ENCODE measurements at places on chromosomes 7 and 10. TPM values are rescaled to one million over a fixed set of nuclear protein-coding genes. Genes with fewer than 3 reads are reported as not detected.

ANKRD2 gene
- total RNA-seq = not detected

OR2AE1 gene
- not detected for total RNA-seq

CFAP43 gene
- not detected for total RNA-seq

ITIH5 gene
- total RNA-seq = not detected

AIFM2 gene
- 7.1 TPM for total RNA-seq

SLC16A9 gene
- not detected for total RNA-seq

EPO gene
- not detected for total RNA-seq

SAP25 gene
- not detected for total RNA-seq

C7orf33 gene
- total RNA-seq = not detected

TDRD1 gene
- total RNA-seq = not detected

OPN1SW gene
- total RNA-seq = not detected

ARHGAP22 gene
- 44.4 TPM for total RNA-seq

MARVELD1 gene
- 66.3 TPM for total RNA-seq

RGR gene
- total RNA-seq = not detected

GRCh38 chr7:78017591-78018100, 219.1 kb downstream of the PHTF2 start:
- DNase-seq = no peak

GRCh38 chr7:134571746-134572461, 23.0 kb downstream of the AKR1B15 start:
- no peak for DNase-seq

- DNase-seq = no peak
Observed at GRCh38 chr10:108443636-108444035, 1279.1 kb upstream of the SORCS1 start.

- DNase-seq = peak; percentile 28
Observed at GRCh38 chr7:83457022-83457892, 191.7 kb downstream of the SEMA3E start.

DNA sequence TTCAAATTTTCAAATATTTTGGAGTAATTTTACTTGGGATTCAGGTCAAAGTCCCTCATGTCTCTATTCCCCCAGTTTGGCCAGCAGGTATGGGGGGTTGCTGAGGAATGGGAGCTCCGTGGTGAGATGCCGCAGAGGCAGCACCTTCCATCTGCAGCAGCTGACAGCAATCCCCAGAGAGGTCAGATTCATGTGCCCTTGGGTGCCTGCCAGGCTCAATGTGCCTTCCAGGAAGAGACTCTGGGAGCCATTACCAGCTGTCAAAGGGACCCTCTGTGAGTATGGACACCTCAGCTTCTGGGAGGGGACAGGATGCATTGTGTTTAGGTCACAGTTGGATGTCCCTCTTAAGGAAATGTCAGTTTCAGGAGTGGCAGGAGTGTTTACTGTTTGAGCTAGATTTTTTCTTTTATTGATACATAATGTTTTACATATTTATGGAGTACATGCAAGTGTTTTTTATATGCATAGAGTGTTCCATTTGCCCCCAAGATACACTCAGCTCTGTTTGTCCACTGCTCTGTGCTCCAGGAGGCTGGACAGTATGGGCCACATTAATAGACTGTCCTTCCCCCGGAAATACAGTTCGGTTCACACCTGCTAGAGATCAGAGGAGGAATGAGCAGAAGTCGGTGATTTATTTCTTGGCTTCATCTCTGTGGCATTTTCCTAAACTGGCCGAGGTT, 75.3 kb upstream of the GRB10 start:
- DNase-seq = no peak

DNA sequence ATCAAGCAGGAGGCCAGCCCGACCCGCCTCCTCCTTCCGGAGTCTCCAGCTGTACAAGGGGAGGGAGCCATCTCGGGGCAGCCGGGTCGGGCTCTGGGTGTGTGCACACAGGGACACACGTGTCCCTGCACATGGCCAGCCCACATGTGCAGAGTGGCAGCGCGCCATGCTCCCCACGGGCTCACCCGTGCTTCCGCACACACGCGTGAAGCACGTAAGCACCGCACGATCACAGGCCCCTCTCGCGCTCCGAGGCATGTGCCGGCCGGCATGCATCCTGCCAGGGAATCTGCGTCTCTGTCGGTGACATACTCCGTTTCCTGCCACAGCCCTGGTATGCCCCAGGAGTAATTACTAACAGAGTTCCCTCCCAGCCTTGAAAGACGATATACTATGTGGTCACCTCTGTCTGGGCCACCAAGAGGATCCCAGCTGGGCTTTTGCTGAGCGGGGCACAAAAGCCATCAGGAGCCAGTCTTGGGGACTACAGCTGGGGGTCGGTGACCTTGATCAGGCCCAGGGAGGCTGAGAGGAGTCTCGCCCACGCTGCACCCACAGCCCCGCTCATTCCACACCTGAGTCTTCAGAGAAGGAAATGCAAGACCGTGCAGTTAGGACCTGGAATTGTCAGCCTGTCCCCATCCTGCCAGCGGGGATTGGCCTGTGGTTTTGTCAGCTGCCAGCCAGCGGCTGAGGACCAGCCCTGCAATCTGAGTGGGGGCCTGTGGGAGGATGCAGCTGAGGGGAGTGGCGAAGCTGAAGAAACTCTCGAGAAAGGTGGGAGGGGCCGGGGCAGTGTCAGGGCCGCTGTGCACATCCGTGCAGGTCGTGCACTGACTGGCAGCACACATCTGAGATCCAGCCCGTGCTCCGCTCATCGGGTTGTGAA, 11.0 kb upstream of the LFNG start:
- peak; percentile 92 for DNase-seq

- DNase-seq = no peak
Observed at GRCh38 chr7:130141884-130142653, 63.1 kb downstream of the TMEM209 start.

DNA sequence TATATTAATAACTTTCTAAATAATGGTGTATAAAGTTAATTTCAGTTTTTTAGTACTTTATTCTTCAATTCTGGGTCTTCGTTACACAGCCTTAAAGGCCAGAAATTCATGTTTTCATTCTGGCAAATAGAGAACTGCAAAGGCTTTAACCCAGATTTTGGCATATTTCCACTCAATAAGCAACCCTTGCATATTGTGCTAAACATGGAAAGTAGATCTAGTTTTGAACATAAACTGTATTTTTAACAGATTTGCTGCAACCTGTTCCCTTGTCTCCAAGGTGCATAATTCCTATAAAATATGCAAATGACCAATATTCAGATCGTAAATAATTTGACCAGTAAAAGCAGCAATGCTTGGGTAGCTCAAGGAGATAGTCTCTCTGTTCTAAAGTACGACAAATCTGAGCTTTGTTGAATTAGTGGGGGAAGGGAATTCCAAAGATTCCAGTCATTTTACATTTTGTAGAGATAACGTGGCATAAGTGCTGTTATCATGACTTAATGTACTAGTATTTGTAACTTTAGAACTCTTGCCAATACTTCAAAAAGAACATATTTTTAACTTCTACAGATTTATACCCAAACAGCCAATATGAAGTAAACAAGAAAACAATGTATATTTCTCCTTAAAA, 46.4 kb upstream of the RSBN1L start:
- peak; percentile 33 for DNase-seq

DNA sequence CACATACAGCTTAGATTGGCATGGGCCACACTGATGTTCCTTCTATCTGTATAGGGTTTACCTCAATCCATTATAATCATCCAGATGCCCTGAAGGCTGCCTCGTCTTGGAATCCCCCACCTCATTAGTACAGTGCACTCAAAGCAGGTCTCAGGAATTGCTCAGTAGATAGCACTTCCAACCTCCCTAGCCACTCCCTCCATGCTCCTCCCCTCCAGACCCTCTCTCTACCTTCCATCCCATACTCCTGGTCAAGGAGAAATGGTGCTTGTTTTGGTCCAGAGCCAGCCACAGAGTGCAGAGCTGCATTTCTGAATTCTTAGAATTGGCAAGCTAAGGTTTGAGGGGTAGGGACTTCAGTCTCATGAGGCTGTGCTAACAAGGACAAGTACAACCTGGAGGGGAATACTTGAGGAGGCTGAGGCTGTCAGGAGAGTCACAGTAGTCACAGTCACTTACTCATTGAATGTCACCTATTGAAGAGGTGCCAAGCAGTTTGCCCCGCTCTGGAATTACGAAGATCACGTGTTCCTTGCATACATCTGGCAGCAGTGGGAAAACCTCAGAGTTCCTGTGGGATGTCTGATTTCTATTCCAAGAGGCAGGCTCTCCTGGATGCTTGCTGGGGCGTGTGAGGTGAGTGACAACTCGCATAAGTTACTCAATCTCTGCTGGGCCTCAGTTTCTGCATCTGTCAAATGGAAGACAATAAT, 60.7 kb upstream of the ZNF746 start:
- DNase-seq = peak; percentile 81

DNA sequence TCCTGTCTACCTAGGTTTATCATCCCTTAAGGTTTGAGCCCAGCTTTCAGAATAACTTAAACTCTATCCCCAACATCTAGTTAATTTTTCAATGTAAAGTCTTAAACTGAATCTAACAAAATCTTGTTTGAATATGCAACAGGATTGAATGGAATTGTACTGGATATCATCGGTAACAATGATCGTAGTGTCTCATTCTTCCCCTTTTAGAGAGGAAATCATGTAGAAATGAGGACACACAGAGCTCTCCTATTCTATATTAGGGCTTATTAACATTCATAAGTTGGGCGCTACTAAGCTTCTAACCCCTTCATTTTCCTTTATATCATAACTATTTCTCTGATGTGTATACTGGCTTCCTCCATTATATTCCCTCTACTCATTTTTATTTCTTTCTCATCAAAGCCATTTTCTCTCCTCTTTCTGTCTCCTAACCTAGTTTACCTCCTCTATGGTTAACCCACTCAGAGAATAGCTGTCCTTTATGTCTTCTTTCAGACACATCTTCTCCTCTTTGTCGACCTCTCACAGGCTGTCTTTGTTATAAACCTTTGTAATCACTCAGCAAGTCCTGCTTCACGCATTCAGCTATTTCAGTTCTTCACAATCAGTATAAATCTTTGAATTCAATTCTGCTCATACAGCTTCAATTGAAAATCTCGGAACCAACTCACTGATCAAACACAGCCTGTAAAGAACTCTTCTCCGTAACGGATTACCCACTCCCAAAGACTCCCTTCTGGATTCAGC, 1019.0 kb upstream of the C7orf33 start:
- no peak for DNase-seq

DNA sequence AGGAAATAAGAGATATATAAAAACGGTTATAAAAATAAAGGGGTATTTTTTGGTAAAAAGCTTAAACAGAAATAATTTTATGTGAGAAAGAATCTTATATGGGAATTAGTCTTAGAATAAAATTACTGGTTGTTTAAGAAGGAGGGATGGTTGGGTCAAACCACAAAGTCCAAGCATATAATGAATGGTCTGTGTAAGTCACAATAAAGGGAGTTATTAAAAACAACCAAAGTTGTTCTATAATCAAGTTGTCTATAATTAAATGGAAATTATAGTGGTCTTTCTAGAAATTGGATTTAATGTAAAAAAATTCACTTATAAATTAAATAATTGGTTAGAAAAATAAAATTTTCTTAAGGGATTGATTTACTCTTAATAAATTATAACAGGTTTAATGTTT, 304.8 kb downstream of the POM121L12 start:
- no peak for DNase-seq

DNA sequence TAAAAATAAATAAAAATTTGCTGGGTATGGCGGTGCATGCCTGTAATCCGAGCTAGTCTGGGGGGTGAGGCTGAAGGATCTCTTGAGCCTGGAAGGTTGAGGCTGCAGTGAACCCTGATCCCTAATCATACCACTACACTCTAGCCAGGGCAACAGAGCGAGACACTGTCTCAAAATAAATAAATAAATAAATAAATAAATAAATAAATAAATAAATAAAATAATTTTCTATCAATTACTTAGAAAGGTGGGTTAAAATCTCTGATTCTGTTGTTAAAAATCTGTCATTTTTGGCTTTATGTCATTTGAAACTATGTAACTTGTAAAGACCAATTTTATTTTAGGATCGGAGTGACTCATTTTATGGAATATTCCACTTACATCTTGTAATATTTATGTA, 958.6 kb downstream of the NXPH1 start:
- no peak for DNase-seq

DNA sequence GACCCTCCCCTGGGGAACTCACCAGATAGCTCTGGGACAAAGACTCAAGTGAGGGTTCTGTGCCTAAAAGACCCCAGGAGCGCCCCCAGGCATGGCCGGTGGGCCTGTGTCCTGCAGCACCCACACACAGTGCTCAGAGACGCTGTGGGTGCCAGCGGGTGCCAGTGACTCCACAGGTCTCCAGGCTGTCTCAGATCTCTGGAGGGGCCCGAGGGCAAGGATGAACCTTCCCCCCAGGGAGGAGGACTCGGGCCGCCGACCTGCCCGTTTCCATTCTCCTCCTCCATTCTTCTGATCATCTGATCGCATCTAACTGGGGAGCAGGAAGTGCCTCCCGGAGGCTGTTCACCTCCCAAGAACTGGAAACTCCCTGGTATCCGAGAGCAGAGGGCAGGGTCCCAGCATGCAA, 980 bp downstream of the ADAM8 start:
- DNase-seq = peak; percentile 21

- DNase-seq = no peak
Observed at GRCh38 chr10:34506786-34507185, 308.3 kb downstream of the PARD3 start.

- no peak for DNase-seq
Observed at GRCh38 chr7:31105256-31105950, 53.3 kb downstream of the ADCYAP1R1 start.

DNA sequence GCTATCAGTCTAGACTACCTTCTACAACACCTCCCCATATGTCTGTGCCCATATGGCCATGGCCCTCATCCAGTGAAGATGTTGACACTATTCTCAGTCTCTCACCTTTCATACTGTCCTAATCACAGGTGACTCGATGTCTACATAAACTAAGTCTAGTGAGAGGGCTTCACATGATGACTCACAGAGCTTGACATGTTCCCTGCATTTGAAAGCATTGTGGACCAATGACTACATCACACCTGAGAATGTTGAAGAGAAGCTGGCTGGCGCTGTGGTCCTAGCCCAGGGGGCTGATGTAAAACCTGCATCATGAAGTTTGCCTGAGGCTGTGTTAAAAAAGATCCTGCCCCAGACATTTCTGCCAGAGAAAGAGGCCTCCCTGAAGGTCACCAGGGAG, 167.2 kb downstream of the NPSR1 start:
- DNase-seq = no peak

DNA sequence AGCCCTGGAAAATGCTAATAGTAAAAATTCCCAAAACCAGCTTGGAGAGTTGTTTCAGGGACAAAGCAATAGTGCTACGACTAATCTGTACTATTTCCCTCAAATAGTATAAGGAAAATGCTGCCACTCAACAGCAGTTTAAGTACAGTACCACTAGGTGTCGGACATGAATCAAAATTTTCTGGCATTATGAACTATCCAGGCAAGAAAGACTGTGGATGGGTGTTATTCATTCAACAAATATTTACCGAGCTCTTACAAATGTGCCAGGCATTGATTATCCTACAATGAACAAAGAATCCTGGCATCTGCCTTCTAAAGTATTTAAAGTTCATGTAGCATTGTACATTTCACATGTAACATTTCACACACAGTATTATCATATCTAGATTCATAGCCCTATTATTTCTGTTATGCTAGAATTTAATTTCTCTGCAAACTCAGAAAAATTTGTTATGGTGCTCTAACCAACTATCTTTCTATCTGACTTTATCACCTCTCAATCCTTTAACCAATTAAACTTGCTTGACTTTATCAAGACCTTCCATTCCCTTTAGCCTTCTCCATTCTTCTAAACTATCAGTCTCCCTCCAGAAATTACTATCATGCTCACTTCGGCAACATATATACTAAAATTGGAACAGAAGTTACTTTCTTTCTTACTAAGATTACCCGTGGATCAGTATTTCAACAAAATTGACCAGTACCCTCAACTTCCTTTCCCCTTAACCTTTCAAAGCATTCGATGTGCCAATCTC, 80.6 kb downstream of the ARHGAP21 start:
- DNase-seq = peak; percentile 90

Data from GM23248 (cell line).